ENCODE measurements at places on chromosomes 1 and 21.

DNA sequence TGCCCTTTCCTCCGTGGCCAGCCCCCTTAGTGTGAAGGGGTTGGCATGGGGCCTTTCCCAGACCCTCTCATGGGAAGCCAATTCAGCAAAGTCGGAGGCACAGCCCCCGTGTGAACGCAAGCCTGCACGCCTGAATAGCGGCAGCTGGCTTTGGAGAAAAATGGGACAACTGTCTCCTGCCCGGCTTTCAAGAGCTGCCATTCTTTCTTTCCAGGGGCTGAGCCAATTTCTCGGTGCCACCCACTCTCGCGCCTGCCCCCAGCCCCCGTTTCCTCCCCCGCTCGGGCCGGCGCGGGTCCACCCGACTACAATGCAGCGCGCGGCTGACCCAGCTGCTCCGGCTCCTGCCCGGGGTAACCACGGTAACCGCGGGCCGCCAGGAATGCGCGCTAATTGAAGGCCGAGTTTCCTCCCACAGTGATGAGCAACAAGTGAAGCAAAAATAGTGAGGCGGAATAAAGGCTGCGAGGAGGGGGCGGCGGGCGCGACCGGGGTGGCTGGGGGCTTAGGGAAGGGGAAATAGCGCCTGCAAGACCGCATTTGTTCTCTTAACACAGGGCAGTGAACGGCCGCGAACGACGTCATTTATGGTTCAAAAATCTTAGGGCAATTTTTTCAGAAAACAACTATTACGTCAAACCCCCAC lies 27.8 kb downstream of the ILDR2 start:
- no peak for DNase-seq

DNA sequence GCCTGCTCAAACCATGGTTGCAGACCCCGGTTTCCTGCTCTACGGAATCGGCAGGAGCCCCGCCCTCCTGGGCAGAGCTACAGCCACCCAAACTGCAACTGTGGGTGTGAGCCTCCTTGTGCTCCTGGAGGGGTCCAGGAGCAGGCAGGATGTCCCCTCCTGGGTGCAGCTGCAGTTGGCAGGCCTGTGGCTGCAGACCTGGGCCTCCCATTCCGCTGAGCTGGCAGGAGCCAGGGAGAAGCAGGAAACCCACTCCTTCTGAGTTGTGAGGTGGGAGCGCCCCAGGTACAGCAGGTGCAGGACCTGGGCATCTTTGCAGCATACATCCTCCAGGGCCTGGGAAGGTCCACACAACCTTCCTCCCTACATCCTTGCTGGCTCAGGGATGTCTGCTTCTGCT lies 578.7 kb upstream of the USP24 start:
- DNase-seq: no peak

GRCh38 chr1:113946678-113947387 lies 17.7 kb downstream of the HIPK1 start:
- DNase-seq: no peak

DNA sequence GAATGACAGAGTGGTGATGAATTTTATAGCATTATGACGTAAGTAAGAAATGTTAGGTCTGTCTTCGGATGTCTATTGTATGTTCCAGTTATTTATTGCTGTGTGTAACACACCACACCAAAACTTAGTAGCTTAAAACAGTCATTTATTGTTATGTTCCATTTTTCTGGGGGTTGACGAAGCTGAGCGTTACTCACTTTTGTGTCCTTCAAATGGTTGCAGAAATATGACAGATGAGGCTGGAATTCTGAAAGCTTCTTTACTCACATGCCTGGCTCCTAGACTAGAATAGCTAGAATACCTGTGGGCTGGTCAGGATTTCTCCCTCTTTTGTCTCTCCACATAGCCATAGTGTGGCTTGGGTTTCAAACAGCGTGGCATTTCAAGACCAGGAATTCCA lies 62.1 kb upstream of the S1PR1 start:
- DNase-seq: no peak

DNA sequence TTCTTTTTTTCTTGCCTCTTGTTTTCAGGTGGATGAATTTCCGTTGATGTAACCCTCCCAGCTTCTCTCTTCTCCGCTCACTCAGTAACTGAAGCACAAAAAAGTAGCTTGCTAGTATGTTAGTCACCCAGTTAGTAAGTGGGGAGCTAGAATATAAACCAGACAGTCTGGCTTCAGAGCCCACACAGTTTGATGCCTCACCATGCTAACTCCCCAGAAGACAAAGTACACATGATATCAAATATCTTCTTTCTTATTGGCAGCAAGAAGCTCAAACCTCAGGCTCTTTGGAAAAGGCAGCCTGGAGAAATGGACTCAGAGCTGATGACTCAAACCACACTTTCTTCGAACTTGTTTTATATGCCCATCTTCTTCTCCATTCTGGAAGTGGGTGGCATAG lies 187.5 kb upstream of the PLXNA2 start:
- DNase-seq: no peak

DNA sequence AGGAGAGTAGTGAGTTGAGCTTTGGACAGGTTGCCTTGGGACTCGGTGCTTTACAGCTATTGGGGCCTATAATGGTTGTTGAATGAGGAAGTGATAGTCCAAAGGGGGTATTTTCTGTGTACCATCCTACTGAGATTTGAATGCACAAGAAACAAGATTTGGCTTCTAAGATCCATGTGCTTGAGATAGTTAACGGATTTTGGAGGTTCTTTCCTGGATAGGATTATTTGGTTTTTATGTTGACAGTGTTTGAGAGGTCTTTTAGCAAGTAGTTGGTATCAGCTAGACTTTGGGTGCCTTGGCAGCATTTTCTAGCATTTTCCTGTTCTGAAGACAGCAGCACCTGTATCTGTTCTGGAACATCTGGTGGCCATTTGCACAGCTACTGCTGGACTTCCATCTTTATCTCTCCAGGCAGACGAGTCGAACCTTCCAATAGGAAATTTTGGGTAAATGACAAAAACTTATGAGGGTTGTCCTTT lies 3.6 kb upstream of the SCAF4 start:
- DNase-seq: no peak

GRCh38 chr1:206066479-206067171 lies 13.7 kb downstream of the RHEX start:
- no peak for DNase-seq

- DNase-seq: no peak
Measured at GRCh38 chr1:204198348-204199340, 2.4 kb upstream of the KISS1 start.

- DNase-seq: no peak
Measured at GRCh38 chr1:116466810-116467557, 93.9 kb downstream of the ATP1A1 start.

DNA sequence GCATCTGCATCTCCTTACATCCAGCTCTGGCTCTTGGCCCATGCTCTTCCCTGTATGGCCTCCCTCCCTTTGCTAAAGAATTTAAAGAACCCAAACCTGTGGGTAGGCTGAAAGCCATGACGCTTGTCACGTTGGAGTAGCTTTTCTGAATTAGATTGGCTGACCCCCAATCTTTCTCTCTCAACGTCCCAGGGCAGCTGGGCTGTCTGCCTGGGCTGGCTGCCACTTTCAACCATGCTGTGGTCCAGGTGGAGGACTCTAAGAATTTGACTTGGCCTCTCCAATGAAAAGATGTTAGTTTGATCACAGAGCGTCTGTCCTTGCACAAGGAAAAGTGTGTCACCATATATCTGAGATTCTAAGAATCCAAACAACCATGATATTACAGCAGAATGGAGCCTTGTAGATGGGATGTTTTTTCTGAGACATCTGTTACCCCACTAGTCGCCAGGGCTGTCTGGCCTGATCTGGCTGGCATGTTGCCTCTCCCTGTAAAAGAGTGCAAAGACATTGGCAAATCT lies 6.5 kb upstream of the IGSF3 start:
- DNase-seq: no peak

DNA sequence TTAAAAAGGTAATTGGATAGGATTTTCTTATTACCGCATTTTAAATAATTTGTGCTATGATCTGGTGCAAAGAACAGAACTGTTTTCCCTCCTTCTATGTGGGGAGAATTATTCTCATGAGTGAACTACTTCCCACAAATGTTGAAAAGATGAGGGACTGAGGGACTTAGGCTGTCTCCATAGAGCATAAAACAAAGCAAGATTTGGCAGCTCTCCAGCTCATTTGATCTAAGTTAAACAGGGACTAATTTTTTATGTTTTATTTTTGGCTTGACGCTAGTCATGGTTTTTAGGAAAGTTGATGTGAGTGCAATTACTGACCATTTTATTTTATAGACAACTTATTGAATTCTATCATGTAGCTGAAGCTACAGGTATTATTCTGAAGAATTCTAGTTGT lies 362.3 kb downstream of the HLX start:
- no peak for DNase-seq

DNA sequence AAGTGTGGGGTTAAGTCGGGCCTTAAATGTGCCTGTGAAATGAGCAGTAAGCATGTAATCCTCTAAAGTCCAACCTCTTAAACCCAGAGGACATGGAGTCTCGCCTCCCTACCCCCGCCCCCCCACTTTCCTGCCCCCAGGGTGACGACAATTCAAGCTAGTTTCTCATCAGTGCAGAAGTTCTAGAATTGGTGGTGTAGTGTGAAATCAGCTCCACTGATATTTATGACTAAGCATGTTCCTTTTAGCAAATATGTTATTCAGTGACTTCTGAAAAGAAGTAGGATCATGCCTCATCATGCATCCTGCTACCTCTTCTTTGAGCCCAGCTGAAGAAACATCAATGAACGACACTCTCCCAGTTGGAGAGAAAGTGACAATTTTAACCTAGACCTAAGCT lies 2.6 kb upstream of the ABCB10 start:
- DNase-seq: no peak

GRCh38 chr1:210565306-210565705 lies 236.6 kb downstream of the HHAT start:
- DNase-seq: no peak

DNA sequence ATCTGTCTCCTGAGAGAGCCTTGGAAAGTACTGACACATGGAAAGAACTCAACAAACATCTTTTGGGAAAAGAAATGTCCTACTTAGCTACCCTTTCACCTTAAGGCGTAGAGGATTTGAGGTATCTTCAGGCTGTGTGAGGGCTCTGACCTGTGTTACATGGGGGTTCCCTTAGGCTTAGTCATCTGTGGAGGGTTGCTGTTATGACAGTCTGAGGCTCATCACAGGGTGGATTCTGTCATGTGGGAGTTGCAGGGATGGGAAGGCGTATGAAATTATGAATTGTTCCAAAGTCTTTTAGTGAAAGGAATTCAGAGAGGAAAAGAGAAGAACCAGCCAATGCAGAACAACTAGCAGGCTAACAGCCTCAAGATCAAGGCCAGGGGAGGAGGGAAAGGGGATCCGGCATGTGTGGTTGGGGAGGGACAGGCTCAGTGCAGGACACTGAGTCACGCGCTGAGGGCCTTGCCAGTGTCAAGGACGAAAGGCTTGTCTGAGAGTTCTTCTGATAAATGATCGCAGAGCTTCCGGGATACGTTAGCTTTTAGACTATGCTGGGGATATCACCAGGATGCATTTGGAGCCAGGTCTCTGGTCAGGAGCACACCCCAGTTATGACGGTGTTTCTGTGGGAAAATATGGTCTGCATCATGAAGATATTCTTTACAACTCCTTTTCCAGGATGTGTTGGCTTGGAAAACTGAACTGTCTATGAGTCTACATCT lies 24.6 kb upstream of the PLA2G2C start:
- DNase-seq: no peak

GRCh38 chr1:23745515-23745914 lies 2.2 kb downstream of the ELOA start:
- peak; percentile 32 for DNase-seq

GRCh38 chr1:67811781-67812180 lies 21.5 kb downstream of the GNG12 start:
- no peak for DNase-seq

DNA sequence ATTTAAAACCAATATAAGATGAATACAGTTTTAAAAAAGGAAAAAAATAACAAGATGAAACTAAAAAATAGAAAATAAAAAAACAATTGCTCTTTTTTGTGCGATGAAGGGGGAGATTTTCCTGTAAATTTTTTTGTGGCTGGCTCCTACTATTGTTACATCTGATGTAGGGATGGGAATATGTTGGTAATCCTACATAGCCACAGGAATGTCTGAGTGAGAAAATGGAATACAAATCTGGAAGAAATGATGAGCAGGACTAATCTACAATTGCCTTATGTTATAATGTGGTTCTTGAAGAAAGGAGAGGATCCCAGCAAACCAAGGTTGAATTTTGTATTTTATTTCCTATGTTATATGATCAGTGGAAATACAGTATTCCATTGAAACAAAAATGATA lies 40.9 kb downstream of the ATP6V1G3 start:
- no peak for DNase-seq

GRCh38 chr21:15626031-15626430 lies 103.8 kb upstream of the USP25 start:
- DNase-seq: no peak

DNA sequence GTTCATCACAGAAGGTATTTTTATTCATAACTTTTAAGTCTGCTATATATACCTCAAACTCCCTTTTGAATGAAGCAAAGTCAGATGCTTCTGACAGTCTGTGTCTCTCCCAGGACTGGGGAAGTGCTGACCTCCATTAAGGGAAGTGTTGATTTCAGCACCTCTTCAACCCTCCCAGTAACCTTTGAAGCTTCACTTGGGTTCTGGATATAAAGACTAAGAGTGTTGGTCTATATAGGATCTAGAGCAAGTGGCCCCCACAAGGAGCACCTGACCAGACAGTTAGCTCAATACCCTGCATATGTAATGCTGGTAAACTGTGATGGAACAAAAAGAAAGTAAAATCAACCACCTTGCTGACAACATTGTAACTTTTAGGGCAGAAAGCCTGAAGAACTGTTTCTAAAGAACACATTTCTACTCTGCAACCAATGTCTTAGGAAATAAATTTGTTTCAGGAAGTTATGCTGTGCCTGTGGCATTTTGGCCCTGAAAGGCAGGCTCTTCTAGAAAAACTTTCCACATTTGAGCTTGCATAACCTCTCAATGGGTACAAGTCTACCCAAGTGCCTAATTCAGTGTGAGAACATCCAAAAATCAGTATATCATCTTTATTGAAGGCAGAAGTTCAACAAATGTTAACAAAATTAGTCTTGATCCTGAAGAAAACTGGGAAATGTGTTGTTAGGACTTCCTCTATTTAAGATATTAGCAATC lies 865 bp upstream of the PTPN22 start:
- DNase-seq: peak; percentile 36

DNA sequence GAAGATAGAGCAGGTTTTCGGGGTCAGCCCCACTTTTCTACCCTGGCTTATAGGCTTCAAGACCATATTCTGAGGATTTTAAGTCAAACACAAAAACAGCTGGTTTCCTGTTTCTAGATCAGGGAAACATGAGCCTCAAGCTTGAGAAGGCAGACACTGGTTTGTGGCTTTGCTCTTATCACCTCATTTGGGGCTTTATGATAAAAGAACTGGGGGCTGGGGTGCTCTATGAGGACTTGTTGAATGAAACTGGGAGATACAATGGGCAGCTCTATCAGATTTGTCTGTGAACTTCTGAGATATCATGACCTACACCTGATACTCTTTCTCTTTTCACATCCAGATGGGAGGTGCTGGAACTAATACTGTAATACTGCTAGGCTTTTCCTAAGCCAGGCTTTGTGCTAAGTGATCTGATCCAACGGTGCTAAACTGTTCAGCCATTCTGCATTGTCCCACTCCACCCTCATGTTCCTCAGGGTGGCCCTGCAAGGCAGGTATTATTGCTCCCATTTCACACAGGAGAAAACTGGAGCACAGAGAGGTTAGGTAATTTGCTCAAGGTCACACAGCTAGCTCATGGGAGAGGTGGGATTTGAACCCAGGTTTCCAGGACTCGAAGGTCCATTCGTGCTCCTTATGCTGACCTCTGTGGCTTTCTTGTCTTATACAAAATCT lies 6.6 kb downstream of the AJAP1 start:
- DNase-seq: no peak

- no peak for DNase-seq
Measured at GRCh38 chr1:94063379-94063778, 57.6 kb downstream of the ABCA4 start.
